Stimulated activated CD4-positive, alpha-beta T cell treated with anti-CD3 and anti-CD28 coated beads, Interleukin-2, amount 100 ng/mL, for 4 hours (primary cell): ENCODE measurements at places on chromosomes 13 and 19.
A peak's percentile ranks its signal among the peaks of the same experiment; 100 is the strongest.

GRCh38 chr19:11067356-11068113, 21.7 kb upstream of the LDLR start:
- no peak for DNase-seq

GRCh38 chr13:87122551-87122950, 548.6 kb upstream of the SLITRK5 start:
- DNase-seq: no peak

- DNase-seq: no peak
These were observed 52.3 kb upstream of the GPR183 start for GRCh38 chr13:99359528-99359927.

DNA sequence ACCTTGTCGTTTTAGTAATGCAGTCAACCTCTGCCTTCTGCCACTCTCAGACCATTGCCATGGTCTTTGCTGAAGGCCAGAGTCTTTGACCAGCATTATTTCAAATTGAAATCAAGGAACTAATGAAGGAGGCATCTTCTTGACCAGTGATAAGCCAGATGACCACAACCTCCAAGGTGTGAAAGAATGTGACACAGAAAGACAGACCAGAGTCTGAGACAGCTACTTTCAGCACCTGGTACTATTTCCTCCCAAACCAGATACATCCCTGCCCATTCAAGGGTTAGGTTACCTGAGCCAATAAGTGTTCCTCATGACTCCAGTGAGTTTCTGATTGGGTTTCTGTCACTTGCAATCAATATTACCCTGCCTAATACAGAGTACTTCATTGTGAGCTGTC, 20.3 kb upstream of the RNASEH2B start:
- DNase-seq: no peak

DNA sequence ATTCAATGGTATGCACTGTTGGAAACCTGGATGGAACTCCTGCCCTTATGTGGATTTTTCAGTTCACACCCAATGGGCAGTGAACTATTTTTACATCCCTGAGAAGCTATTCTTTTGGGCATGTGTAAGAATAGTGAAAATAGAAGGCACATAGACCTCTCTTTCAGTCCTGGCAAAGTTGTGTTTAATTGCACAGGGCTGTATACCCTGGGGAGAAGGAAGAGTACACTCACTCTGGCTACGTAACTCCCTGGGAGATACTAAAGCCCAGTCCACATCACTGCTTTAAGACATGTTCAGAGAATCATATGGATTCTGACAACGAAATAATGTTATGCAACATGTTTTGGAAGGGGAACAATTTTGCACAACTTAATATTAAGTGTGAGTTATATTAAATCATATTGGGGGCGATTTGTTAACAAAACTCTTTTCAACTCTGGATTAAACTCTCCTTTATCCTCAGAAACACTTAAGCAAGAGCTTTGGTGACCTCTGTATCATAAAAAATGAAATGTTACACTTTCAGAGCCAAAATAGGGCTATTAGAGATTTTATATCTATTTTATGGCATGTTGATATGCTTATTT, 166.1 kb downstream of the DCT start:
- DNase-seq: no peak

GRCh38 chr13:41802684-41803444, 158.0 kb downstream of the VWA8 start:
- no peak for DNase-seq

GRCh38 chr13:74306496-74306895, 172.3 kb upstream of the KLF12 start:
- DNase-seq: no peak

- DNase-seq: no peak
These were observed 194.7 kb downstream of the URI1 start for GRCh38 chr19:30136611-30137195.

GRCh38 chr19:51359294-51359693, 6.9 kb downstream of the ETFB start:
- DNase-seq: no peak

GRCh38 chr19:42528354-42529247, at the start of gene CEACAM1:
CEACAM1 (minus strand) TSS chr19:42528481; CDS start chr19:42528374, 107 bp downstream.
- DNase-seq: peak; percentile 46

DNA sequence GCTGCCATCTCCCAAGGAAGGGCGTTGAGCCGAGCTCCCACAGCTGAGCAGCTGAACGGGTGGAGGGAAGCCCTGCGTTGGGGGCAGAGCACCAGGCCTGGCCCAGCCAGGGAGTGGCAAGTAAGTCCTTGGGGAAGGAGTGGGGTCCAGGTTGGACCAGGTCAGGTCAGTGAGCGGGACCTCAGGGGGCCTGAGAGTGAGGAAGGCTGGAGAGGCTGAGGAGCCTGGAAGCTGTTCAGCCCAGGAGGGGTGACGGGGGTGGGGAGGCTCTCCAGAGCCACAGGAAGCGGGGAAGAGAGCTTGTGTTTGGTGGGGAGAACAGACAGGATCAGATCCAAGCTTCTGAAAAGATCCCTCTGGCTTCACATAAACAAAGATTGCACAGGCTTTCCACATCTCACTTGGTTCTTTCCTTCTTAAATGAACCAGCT, 55.4 kb upstream of the ATP12A start:
- no peak for DNase-seq

DNA sequence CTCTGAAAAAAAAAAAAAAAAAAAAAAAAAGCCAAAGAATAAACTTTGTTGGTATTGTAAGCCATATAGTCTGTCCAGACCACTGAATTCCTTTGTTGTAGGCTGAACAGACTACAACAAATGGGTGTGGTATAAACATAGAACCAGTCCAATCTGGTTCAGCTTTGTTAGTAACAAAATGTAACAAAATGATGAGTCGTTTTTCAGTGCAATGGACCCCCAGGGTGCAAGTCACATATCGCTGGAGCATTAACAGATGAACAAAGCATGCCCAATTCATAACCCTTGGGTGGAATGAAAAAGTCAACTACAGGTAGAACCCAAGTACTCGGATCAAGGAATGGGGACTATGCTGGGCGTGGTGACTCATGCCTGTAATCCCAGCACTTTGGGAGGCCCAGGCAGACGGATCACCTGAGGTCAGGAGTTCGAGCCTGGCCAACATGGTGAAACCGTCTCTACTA, 13.6 kb upstream of the FCHO1 start:
- DNase-seq: no peak

GRCh38 chr19:55464039-55464661, 401 bp downstream of the C19orf85 start:
- no peak for DNase-seq

GRCh38 chr19:1483131-1483978, 4.3 kb upstream of the C19orf25 start:
- no peak for DNase-seq

DNA sequence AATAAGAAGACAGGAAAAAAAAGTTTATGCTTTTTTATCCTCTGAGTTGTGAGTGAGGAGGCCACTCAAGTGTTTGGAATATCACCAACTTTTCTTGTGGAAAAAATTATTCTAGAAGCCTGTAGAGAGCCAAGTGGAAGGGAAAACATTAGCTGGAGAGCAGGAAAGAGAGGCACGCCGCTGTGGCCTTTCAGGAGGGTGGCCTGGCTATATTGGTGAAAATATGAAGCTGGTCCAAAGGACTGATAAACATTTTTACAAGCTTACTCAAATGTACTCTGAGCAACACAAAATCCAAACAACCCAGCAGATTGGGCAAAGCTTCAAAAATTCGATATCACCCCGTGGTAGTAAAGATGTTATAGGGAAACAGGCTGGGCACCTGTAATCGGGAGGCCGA, 2.3 kb upstream of the EIF3G start:
- no peak for DNase-seq

GRCh38 chr13:98930151-98930591, 47.7 kb downstream of the DOCK9 start:
- no peak for DNase-seq

DNA sequence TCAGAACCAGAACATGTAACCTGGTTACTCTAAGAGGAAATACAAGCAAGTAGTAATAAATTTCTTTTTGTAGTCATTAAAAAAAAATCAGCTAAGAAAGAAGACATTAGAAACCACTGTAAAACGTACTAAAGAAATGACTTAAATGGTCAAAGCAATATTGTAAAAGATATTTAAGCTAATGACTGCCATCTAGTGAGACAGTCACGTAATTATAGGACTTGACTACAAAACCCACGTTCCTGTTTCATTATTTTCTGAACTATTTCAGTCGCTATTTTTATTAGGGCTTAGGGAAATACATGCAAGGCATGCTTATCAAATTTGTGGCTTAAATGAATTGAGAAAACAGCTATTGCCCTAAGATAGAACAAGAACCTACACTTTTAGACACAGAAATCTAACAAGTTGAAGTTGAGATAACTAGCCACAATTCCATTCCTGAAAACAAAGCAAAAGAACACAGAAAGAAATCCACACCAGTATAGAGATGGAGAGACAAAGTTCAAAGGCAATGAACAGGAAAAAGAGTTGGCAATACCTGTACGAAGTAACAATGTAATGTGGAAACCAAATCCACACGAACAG, 17.9 kb downstream of the ALG5 start:
- DNase-seq: no peak

DNA sequence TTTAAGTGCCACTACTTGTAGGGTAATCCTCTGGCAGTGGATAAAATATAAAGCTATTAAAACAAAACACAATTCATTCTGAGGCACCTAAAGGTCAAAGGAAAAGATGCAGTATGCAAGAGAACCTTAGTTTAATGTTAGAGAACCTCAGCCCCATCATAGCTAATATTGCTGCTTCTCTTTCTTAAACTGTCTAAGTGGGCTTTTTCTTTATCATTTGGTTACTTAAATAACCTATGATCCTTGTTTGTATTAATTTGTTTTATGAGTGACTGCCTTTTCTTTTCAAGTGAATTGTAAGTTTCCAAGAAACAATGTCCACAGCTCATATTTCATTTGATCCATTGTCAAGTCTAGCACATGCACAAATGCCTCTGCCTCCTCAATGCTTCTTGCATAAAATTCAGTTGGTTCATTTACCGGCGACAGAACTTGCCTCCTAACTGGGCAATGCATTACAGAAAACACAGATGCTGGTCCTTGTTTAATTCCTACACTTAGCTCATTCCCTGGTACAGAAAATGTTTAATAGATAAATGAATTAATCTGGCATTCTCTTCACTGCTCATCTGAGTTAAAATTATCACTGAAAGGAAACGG, 1049.8 kb downstream of the OLFM4 start:
- no peak for DNase-seq

- peak; percentile 70 for DNase-seq
These were observed 3.7 kb upstream of the FCER2 start for GRCh38 chr19:7705387-7706187.

GRCh38 chr19:6743066-6743465, 3.6 kb downstream of the TRIP10 start:
- DNase-seq: no peak

DNA sequence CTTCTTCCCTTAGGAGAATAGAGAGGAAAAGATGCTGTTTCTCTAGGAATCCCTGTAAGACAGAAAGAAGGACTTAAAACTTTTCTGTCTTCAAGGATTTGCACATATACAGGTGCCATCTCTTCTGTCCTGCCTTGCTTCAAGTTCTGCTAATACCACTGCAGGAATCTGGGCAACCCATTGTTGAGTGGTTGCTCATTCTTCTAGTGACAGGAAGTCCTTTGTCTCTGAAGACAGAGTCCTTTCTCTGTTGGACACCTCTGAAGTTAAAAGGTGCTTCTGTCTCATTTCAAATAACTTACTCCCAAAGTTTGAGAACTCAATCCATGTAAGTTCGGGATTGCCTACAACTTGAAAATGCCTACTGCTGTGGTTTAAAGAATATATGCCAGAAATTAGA, 114.4 kb upstream of the TMTC4 start:
- DNase-seq: no peak

DNA sequence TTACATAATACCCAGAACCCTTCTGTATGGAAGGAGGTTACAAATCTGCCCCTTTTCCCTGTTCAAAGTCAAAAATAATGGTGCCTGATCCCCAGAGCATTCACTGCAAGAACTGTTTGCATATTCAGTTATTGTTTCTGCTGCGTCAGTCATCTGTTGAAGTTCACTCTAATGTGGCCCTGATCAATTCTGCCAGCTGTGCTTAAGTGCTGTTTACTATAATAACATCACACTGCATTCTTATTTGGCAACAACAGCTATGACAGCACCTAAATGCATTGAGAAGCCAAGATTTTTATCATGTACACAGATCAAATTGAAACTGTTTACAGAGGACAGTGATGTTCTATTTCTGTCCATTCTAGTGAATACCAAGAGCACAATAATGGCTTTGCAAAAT, 115.9 kb downstream of the DACH1 start:
- DNase-seq: no peak

DNA sequence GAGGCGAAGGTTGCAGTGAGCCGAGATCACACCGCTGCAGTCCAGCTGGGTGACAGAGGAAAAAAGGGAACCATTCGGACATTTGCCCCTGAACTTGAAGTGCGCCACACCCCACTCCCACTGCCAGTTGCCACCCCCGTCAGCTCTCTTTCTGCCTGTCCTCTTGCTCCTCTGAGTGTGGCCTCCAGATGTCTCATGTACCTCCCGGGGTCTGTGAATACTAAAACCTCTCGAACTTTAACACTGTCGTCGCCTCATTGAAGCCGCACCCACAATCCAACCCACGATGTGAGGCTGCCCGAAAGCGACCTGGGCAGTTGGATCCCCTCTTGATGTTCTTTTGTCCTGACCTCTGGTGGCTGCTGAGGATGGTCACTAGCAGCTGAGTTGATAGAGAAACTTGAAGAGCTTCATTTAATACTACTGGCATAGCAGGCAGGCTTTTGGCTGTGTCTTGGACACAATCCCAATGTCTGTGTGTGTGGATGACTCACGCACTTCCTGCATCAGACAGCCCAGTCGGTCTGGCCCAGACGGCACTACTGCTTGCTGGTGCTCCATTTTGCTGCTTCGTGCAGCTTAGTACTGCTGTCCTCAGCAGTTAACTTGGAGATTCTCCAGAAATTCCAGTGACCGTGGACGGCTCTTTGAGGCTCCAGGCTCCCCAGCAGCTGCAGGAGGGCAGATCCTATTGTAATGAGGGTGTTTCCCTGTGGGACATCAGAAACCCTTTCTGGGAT, 4.2 kb downstream of the FPR3 start:
- no peak for DNase-seq

DNA sequence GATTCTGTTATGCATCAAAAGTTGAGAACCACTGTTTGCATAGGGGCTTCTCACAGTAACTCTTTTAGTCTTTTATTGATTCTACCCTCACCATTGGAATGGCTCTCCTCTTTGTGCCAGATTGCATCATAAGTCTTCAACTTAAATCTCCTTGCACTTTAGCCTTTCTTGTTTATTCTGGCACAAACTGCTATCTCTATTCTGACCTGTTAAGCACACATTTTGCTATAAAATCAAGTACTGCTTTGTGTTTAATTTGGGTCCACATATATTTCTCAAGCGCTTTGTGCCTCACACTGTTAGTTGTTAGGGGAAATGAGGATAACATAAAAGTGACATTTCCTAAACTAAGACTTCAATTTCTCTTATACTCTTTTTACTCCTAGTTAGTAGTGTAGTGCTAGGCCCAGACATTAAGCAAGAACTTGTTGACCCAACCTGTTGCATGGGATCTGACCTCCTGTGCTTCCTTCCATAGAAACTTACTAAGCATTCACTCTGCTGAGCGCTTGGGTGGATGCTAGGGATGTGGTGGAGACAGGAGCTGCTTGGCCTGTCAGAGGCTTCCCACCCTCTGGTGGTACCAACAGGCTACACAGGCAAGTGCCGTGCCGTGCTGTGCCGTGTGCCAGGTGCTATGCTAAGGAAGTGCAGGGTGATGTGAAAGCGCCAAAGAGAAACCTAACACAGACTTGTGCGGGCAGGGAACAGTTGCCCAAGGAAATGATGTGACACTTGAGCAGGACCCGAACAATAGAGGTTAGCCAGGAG, 1.2 kb downstream of the UTP14C start:
- DNase-seq: no peak
